ENCODE measurements at places on chromosomes 12 and 14.

DNA sequence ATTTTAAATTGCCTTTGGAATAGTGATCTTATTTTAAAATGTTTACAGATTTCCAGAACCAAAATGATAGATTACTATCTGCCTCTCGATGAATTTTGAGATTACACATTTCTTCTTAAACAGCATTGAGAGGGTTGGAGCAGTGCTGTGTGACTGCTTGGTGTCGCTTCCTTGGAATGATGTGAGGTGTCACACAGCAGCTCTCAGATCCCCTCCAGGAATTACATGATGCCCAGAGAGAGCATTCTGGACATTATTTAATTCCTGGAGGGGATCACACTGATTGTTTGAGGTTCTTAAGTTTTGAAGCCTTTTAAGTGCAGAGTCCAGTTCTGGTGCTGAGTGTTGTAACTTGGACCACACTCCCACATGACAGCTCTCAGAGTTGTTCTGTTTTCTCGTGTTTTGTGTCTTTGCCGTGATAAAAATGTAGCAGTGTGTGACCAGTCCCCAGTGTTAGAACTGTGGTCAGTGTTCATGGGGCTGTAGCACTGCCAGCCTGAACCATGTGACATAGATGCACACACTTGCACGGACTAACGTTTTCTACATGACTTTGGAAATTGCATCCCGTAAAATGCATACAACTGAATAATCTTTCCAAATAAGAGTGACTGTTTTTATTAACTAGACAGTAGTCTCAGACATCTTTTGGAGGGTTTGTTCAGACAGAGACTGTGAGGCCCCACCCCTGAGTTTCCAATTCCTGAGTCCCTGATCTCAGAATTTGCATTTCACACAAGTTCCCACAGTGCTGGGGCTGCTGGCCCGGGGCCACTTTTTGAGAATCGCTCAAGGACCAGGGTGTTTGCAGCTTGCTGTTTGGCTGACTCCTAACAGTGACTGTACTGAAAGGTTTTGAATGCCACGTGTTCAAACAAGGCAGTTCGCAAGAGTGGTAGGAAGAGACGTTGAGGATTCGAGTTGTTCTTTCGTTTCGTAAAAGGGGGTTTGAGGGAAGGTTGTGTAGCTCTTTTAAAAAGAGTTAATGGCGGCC is 26.0 kb downstream of the XRCC3 start:
- DNase-seq, result no peak

GRCh38 chr12:60168441-60168840 is 572.6 kb downstream of the SLC16A7 start:
- DNase-seq, result no peak

GRCh38 chr14:67584978-67585377 is 15.1 kb downstream of the PIGH start:
- no peak for DNase-seq

GRCh38 chr14:69094481-69094880 is 58.4 kb downstream of the DCAF5 start:
- DNase-seq, result no peak

DNA sequence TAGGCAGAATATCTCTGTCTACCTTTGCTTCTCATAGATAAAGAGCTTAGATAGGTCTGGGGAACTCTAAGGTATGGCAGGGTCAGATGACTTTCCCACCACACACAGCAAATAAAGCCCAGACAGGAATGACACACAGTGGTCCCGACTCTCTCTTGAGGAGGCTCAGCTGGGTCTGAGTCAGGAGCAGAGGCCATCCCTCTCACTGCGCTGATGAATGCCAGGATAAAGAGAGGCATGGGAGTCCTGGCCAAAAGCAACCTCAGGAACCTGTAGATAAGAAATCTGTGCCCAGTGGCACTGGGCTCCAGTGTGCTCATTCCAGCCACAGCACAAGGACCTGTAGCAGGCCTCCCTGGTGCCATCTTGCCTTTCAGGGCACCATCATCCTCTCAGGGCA is 129.4 kb upstream of the PARP11 start:
- DNase-seq, result no peak

Measured in H54 (cell line).